Activated CD8-positive, alpha-beta memory T cell treated with anti-CD3 and anti-CD28 coated beads, Interleukin-2, amount 50 U/mL, for 4 hours (primary cell): ENCODE measurements at places on chromosomes 4 and X.
A peak's percentile ranks its signal among the peaks of the same experiment; 100 is the strongest.

GRCh38 chr4:123659262-123659661 lies 262.7 kb downstream of the SPRY1 start:
- no peak for DNase-seq

GRCh38 chr4:39464886-39465501 lies 6.1 kb downstream of the LIAS start:
- DNase-seq = no peak

- no peak for DNase-seq
Measured at GRCh38 chr4:118772081-118772766, 63.7 kb downstream of the SEC24D start.

- no peak for DNase-seq
Measured at GRCh38 chr4:147877308-147877771, 145.5 kb downstream of the ARHGAP10 start.

DNA sequence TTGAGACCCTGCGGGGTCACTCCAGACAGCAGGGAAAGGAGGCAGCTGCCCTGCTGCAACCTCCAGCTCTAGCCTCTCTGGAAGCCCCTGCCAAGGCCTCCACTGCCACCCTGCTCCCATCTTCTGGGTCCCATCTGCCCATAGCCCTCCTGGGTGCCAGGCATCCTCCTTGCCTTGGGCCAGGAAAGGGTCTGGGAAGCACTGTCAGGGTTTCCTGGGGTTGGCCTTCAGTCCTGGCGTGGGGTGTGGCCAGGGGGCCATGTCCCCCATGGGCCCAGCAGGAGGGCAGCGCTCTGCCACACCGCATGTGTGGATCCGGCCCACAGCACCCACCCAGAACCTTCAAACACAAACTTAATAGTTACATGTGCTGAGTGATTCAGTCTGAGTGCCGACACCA lies 3.4 kb upstream of the CPLX1 start:
- DNase-seq = no peak

DNA sequence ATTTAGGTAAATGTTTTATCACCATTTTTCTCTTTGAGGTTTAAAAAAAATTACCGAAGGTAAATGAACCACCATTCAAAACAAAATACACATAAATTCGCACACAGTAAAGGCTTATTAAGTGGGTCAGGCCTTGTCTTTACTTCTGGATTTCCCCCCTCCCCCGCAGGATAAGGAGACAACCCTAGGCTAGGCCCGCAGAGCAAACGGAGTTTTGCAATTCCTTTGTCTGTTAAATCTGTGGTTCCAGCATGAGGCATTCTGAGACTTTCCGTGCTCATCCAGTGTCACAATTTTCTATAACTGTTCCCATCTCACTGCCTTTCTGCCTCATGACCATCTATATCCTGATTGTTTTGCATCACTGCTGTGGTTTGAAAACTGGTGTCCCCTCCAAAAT lies 307.4 kb downstream of the DCHS2 start:
- no peak for DNase-seq

- DNase-seq = no peak
Measured at GRCh38 chr4:47668810-47669408, 169.0 kb downstream of the CORIN start.

GRCh38 chrX:15242899-15243555 lies 26.9 kb downstream of the ASB9 start:
- peak; percentile 36 for DNase-seq

DNA sequence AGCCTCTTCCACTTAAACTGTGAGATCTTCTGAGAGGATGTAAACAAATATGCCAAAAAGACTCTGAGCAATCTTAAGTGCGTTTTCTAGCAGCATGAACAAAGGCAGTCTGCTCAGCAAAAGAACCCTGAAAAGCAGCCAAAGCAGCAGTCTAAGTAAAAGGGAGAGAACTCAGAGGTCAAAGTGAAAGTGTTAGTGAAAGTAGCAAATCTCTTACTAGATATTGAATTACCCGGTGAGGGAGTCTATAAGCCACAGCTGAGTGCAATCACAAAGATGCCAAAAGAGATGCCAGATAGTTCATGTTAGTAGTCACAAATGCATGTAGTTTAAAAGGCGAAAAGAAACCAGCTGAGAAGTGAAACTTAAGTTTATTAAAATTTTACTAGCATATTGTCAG lies 7.9 kb upstream of the GNRHR start:
- no peak for DNase-seq

DNA sequence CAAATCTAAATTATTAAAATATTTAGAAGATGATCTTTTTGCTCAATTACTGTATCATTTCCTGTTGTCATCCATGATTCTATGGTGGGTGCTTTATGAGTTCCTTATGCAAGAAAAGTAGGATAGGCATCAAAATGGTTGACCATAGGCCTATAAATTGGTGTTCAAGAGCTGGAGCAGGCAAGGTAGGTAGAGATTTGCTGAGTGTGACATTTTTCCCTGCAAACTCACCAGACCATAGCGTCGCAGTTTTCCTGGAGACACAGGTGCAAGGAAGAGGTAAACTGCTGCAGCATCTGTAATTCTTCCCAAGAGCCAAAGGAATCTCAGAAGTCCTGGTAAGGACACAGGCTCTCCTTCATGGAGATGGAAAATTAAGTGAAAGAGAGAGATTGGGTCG lies 33.7 kb upstream of the DCLK2 start:
- no peak for DNase-seq

- peak; percentile 44 for DNase-seq
Measured at GRCh38 chrX:9885150-9885549, 82.0 kb upstream of the CLDN34 start.

GRCh38 chr4:123083646-123084045 lies 161.2 kb upstream of the NUDT6 start:
- no peak for DNase-seq
